T-helper 17 cell (primary cell): ENCODE measurements at places on chromosomes 6 and 20.

DNA sequence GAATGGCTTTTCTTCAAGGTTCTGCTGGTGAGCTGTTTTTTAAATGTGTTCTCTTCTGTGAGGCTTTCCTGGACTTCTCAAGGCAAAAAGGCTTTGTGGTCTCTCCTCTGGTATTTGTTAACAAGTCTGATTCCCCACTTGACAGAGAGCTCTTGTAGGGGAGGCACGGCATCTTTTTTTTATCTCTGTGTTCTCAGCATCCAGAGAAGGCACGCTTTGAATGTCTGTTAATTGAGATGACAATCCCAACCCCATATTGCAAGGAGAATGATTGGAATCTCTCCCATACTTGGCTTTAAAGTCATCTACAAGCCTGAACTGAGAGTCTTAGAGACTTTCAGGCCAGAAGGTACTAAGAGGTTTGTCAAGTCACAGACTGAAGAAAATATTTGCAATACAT lies 22.6 kb downstream of the EDN1 start:
- no peak for DNase-seq

DNA sequence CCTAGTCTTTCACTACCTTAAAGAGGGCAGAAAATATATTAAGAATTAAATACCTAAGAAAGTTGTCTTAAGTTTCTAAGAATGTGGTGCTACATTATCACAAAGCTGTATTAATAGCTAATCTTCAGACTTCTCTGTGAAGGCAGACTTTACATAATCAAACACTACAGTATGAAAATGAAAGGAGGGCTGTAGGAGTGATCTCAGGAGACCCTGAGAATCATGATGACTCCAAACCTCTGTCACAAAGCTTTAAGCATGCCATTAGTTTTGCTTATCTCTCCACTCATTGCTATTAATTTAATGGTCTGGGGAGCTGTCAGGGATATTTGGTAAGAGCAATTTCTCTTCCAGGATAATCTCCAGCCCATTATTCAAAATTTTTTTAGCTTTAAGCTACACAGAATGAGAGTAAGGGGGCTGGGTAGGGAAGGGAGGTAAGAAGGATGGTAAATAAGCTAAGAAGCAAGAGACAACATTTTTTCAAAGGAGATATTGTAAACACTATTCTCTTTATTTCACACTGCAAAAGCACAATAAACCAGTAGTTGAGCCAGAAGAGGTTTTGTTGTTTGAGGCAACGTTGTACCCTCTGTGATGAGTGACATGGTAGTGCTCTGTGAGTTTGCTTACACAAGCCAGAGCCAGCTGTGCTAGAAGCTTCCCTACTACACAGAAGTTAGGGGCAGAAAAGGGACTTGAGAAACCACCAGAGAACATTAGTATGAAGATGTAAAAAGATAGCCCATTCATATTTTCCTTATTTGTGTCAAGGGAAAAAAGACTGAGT lies 258.8 kb downstream of the GMDS start:
- DNase-seq: no peak

DNA sequence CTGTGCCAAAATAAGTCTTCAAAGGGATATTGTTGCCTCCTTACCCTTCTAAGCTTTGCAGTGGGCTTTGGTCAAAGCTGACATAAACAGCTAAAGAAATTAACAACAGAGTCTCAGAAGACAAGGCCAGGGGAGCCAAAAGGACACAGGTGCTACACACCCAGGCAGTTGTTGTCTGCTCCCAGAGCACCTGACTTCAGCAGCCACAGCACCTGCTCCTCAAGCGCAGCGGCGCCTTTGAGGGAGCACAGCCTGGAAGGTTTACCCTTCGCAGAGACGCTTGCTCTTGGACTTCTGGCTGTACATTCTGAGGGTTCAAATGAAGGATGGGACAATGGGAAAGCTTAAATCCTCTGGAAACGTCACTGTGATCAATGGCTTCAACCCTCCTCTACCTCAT lies 16.6 kb downstream of the B4GALT5 start:
- DNase-seq: no peak

GRCh38 chr6:110728501-110728900 lies 86.8 kb downstream of the CDK19 start:
- no peak for DNase-seq

GRCh38 chr20:58577871-58578598 lies 62.8 kb upstream of the APCDD1L start:
- no peak for DNase-seq

- DNase-seq: no peak
Measured at GRCh38 chr6:105510746-105511145, 107.9 kb upstream of the PREP start.

- no peak for DNase-seq
Measured at GRCh38 chr20:31863296-31864085, 6.8 kb downstream of the DUSP15 start.

GRCh38 chr6:149128489-149129145 lies 188.9 kb upstream of the TAB2 start:
- no peak for DNase-seq

GRCh38 chr20:54122189-54122588 lies 51.6 kb downstream of the CYP24A1 start:
- no peak for DNase-seq

- DNase-seq: no peak
Measured at GRCh38 chr6:34476921-34477320, 11.0 kb downstream of the PACSIN1 start.

GRCh38 chr20:34110745-34111641 lies 1.1 kb downstream of the EIF2S2 start:
- DNase-seq: no peak

DNA sequence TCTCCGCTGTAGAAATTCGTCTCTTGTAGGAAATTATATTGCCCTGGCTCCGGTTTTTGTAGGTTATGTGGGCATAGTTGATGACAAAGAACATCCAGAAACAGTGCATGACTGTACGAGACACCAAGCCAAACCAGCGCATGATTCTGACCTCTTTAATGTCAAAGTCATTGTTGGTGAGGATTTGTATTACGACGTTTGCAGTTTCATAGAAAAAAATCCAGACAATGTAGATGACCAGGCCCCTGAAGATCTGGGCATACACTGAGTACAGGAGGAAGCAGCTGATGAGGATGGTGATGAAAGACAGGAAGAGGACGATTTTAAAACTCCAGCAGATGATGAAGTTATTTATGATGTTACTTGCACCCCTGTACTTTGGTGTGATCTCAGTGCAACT lies 39.1 kb upstream of the TBC1D22B start:
- DNase-seq: no peak

DNA sequence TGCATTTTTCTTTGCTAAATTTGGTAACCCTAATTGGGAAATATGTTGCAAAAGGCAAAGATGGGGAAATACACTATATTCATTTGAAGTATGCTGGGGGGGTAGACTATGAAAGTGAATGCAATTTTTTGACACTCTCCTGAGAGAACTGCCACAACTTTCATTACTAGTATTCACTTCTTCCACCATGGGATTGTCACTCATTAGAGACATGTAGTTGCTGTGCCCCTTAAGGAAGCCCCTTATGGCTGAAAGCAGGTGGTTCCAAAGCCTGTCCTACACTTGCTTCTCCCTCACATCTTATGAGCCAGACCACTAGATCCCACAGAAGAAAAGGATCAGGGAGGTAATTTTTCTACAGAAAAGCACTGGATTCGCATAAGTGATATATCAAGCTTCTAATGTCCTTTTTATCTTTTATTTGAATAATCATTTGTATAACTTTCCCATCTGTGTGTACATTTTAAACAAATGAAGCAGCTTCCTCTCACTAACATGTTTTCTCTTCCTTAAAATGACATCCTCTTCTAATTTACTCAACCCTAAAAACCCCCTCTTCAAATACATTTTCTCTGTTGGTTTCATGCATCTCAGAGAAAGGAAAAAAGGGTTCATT lies 83.8 kb downstream of the GCLC start:
- no peak for DNase-seq

DNA sequence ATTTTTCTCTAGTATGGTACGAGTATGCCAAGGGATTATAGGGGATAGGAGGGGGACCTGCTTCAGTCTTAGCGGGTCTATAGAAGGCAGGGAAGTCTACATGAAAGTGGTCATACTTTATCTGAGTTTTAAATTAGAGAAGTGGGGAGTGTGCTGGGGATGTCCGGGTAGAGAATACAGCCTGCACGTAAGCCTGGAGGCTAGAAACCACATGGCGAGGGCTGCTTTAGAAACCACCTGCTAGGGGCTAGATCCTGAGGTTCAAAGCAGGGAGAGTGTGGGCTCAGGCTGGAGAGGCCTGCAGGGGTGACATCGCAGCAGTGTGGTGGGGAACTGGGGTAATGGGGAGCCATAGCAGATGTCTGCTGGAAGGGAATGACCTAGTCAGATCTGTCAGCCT lies 85.2 kb downstream of the VEGFA start:
- DNase-seq: no peak

DNA sequence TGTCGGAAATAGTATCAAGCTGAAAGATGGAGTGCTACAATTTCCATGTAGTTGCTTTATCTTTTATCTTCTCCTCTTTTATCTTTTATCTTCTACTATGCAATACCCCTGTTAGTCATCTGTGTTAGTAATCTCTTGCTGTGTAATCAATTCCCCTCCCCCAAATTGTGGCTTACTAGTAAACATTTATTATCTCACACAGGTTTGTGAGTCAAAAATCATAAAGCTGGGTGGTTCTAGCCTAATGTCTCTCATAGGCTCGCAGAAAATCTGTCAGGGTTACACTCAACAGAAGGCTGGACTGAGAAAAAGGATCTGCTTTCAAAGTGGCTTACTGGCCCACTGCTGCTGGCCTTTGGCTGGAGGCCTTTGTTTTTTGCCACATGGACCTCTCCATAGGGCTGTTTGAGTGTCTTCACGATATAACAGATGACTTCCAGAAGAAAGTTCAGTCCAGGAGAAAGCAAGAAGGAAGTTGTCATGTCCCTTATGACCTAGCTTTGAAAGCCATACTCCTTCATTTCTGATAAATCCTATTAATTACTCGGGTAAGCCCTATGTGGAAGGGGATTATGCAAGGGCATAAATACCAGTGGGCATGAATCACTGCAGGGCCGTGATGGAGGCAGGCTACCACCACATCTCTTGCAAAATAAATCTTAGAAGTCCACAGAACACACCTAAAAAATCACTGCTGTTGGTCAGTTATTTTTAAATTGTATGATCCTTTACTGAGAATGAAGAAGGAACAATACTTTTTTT lies 24.5 kb upstream of the PTCHD4 start:
- DNase-seq: no peak

DNA sequence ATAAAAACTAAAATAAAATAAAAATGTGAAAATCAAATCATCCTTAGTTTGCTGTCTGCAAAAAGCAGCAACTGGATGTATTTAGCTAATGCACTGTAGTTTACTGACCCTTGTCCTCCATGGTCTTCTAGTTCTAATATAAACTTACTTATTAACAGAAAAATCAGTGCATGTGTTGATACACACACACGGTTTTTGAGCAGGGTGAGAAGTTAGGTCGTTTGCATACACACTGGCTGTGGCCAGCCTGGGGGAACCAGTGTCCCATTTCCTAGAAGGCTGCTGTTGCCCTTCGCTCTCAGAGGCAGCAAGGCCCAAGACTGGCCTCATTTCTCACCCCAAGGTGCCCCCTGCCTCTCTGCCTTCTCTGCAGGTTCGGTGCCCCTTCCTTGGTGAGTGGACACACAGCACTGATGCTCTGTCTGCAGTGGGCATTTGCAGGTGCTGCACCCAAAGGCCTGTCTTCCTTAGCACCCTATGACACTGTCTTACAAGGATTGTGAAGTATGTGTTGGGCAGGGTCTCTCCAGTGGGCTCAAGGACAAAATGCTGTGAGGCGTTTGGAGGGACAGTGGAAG lies 168.5 kb downstream of the SCP2D1 start:
- DNase-seq: no peak

- DNase-seq: no peak
Measured at GRCh38 chr6:70099732-70100131, 203.2 kb downstream of the COL9A1 start.

DNA sequence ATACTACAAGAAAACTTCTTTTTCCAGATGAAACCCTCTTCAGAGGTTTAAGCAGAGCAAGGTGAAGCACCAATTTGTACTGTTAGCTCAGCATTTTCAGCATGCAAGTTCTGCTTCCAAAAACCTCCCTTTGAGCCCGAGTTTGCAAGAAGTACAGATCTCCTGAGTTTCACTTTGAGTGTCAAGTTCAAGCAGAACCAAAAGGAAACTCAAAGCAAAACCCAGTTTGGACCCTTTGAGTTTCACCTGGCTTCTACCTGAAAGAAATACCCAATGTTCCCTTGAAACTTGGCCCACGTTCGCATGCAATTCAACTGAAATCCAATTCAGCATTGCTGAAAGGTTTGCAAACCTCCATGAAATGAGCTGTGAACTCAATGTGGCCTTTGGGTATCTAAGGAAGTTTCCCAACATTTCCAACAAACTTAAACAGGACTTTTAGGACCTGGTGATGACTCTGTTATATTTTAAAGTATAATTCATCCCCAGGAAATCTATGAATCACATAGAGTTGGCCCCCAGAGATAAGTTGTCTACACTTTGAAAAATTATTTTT lies 62.9 kb upstream of the HBS1L start:
- DNase-seq: no peak
